ENCODE measurements at places on chromosomes 11 and 22.

DNA sequence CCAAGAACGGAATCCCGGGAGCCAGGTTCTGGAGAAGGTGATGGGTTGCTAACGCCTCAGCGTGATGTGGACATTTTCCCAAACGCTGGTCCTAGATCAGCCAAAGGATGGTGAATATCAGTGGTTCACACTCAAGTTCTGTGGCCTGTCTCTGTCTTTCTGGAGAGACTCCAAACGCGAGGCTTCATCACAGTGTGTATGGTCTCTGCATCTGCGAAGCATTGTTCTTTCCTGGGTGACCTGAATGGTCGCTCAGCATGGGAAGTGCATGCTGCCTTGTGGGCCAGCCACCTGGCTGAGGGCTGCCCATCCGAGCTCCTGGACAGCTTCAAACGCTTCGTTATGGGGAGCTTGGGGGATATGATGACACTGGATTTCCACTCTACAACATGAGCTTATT, 810.0 kb downstream of the TBC1D22A start:
- peaks cover 7% of the 10 kb centered on the region for H3K4me1 ChIP-seq
- H3K36me3 ChIP-seq = no peaks in the 10 kb centered on the region
- no peak overlapping the region for H3K27ac ChIP-seq
- no peak for DNase-seq
- H3K27me3 ChIP-seq = peaks cover 5% of the 10 kb centered on the region

- no peak overlapping the region for H3K27ac ChIP-seq
- H3K36me3 ChIP-seq = no peaks in the 10 kb centered on the region
- H3K4me3 ChIP-seq = no peak overlapping the region
Measured at GRCh38 chr11:58866788-58867187, 22.3 kb upstream of the GLYATL2 start.

- peaks cover 5% of the 10 kb centered on the region for H3K27me3 ChIP-seq
- no peaks in the 10 kb centered on the region for H3K4me1 ChIP-seq
- H3K27ac ChIP-seq = no peak overlapping the region
- H3K36me3 ChIP-seq = no peaks in the 10 kb centered on the region
- H3K4me3 ChIP-seq = no peak overlapping the region
Measured at GRCh38 chr22:36584666-36585065, 55.7 kb upstream of the EIF3D start.

DNA sequence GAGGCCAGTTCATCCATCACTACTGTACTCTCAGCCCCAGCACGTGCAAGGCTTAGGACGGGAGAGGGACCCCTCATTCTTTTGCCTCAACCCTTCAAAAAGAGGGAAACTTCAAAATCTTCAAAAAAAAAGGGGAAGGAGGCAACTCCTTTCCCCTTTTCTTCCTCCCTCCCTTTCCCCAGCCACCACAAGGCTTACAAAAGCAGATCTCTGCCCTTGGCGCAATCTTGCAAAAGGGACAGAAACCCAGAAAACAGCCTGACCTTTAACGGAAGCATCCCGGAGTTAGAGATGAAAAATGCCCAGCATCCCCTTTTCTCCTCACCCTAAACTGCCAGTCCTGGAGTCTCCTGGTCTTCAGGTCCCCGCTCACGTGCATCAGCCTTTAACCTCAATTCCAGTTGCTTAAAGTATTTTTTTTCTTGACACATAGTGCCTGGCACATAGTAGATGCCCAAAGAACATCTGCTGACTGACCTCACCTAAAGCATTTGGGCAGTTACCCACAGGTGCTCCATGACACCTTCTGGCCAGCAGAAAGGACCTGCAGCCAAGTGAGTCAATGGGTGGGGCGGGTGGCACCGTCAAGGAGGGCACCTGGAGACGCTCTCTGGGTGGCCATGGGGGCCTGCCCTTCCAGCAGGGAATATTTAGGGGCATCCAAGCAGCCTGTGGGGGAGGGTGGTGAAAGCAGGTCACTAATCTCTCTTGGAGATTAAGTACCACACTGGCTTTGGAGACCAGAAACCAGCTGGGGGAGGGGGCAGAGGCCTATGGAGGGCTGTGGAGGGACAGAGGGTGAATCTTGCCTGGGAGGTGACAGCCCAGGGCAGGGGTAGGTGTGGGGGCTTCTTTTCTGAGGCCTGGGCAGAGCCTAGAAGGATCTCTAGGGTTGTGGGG, 16.3 kb downstream of the NECTIN1 start:
- H3K27ac ChIP-seq = no peak overlapping the region
- H3K27me3 ChIP-seq = no peaks in the 10 kb centered on the region
- no peak for DNase-seq
- no peak overlapping the region for H3K4me3 ChIP-seq
- H3K4me1 ChIP-seq = peaks cover 2% of the 10 kb centered on the region

- no peak overlapping the region for H3K27ac ChIP-seq
- no peaks in the 10 kb centered on the region for H3K4me1 ChIP-seq
- H3K36me3 ChIP-seq = no peaks in the 10 kb centered on the region
- H3K4me3 ChIP-seq = peak overlapping the region; percentile 60
- DNase-seq = no peak
Measured at GRCh38 chr11:65262776-65263175, 1.0 kb downstream of the POLA2 start.

DNA sequence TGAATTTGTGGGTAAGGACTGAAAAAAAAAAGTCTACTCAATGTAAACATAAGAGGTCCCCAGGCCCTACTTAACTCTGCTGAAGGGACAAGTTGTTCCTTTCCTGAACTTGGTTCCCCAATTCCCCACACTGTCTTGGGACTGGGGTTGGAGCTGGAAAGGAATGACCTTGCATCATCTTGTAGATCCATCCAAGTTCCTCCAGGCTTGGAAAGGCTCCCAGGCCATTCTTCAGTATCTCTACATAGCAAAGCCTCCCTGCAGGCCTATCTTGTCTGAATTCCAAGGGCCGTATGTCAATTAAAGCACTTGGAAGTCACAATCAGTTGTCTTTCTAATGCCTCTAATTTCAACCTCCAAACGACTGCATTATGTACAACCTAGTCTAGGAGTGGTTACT, 361.2 kb downstream of the TMEM135 start:
- no peaks in the 10 kb centered on the region for H3K27me3 ChIP-seq
- no peaks in the 10 kb centered on the region for H3K36me3 ChIP-seq
- no peaks in the 10 kb centered on the region for H3K4me1 ChIP-seq
- H3K27ac ChIP-seq = no peak overlapping the region

DNA sequence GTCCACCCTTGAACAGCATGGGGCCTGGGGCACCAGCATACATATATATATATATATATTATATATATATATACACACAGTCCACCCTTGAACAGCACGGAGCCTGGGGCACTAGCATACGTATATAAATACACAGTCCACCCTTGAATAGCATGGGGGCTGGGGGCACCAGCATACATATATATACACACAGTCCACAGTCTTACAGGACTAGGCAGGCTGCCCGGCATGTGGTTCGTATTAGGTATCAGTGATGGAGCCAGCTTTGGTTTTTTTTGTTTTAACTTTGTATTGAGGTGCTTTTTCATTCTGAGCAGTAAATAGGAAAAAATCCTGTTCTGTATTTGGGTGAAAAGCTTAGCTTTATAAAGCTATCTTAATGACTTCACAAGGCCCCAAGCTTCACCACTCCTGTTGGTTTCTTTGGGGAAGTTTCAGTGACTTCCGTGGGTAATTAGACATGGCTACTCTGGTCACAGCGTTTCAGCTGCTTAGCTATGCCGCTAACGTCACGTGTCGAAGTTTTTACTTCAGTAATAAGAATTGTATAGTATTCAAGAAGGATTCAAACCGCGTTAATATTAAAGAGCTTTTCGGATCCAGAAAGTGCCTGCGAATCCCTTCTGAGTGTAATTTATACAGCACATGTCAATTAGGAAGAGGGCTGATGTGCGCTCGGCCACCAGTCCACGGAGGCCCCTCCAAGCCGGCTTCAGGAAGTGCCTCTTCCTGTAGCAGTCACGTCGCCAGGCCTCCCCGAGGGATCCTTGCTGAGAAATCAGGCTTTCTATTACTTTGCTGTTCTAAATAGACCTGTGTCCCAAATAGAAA, 179.7 kb downstream of the TBC1D22A start:
- H3K27me3 ChIP-seq = no peaks in the 10 kb centered on the region
- H3K4me3 ChIP-seq = no peak overlapping the region
- H3K36me3 ChIP-seq = peaks cover 2% of the 10 kb centered on the region
- H3K4me1 ChIP-seq = peaks cover 9% of the 10 kb centered on the region

DNA sequence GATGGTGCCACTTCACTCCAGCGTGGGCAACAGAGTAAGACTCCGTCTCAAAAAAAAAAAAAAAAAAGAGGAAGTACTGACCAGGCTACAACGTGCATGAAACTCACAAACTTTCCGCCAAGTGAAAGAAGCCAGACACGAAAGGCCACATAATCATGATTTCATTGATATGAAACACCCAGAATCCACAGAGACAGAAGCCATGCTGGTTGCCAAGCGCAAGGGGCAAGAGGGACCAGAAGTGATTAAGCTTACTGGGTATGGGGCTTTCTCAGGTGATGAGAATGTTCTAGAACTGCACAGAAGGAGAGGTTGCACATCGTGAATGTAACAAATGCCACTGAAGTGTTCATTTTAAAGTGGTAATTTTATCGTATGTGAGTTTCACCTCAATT, 60.9 kb downstream of the CELSR1 start:
- no peaks in the 10 kb centered on the region for H3K27me3 ChIP-seq
- no peak overlapping the region for H3K27ac ChIP-seq
- H3K36me3 ChIP-seq = no peaks in the 10 kb centered on the region
- no peaks in the 10 kb centered on the region for H3K4me1 ChIP-seq

GRCh38 chr11:62360685-62361084, 23.4 kb downstream of the ASRGL1 start:
- H3K27ac ChIP-seq = no peak overlapping the region
- peaks cover 4% of the 10 kb centered on the region for H3K27me3 ChIP-seq
- no peaks in the 10 kb centered on the region for H3K4me1 ChIP-seq

DNA sequence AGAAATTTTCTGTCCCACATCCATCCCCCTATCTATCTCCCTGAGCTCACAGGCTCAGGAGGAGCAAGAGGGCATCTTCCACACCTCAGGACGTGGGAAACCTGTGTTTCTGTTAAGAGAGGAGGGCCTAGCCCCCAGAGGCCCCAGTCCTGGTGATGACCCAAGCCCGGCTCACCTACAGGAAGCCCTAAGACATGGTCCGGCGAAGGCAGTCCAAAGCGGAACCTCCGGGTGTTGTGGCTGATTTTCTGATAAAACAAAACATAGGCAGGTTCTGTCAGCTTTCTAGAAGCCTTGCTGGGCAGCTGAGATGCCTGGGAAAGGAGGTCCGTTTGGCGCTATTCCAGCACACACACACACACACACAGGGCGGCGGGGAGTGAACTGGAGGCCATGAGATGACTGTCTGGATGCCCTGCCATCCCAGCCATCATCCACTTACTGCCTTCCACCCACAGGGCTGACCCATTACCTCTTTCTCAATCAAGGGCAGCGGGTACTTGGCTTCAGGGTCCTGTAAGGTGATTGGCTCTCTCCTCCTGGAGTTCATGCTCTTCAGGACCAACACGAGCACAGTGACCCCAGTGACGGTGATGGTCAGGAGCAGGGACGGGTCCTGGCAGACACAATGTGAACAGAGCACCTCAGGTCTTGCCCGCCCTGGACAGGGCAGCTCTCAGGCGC, 882 bp downstream of the CYB5R2 start:
- peaks cover 4% of the 10 kb centered on the region for H3K27me3 ChIP-seq
- H3K4me3 ChIP-seq = no peak overlapping the region
- H3K27ac ChIP-seq = no peak overlapping the region
- DNase-seq = no peak
- peaks cover 7% of the 10 kb centered on the region for H3K4me1 ChIP-seq

- DNase-seq = no peak
- H3K36me3 ChIP-seq = no peaks in the 10 kb centered on the region
- no peak overlapping the region for H3K4me3 ChIP-seq
- H3K4me1 ChIP-seq = peaks cover 6% of the 10 kb centered on the region
Measured at GRCh38 chr11:16986434-16987204, 27.6 kb downstream of the PLEKHA7 start.

- H3K27ac ChIP-seq = no peak overlapping the region
- H3K4me1 ChIP-seq = no peaks in the 10 kb centered on the region
- H3K27me3 ChIP-seq = no peaks in the 10 kb centered on the region
- H3K36me3 ChIP-seq = no peaks in the 10 kb centered on the region
- DNase-seq = no peak
Measured at GRCh38 chr11:92717240-92717639, 252.2 kb upstream of the MTNR1B start.

DNA sequence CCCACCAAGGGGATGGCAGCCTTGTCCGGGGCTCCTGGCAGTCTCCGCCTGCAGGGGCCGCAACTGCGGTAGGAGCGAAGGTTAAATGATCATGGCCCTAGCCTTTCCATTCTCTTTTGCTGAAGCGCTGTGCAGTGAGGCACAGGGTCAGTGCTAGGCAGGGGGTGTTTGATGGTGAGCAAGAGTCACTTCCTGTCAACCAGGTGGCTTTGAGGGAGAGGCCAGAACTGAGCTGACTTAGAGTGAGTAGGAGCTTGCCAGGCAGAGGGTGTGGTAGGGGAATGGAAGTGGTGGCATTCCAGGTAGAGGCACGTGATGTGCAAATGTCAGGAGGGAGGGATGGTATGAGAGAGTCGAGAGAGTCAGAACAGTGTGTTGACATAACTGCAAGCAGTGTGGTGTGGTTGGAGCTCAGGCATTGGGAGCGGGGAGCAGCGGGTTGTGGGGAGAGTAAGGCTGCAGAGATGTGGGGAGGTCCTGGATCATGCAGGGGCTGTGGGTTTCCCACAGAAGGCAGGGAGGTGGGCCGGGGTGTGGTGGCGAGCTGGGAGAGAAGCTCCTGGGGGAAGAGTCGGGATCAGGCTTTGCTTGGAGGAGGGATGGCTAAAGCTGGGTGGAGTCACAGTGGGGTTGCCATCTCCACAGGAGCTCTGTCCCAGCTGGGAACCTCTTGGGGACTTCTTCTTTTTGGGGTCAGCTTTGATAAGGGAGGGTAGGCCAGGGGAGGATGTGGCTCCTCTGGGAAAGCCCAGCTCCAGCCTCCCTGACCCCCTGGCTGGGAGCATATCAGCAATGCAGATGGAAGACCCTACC, 33.3 kb downstream of the AMPD3 start:
- no peak overlapping the region for H3K27ac ChIP-seq
- no peak overlapping the region for H3K4me3 ChIP-seq
- H3K4me1 ChIP-seq = peaks cover 9% of the 10 kb centered on the region
- no peaks in the 10 kb centered on the region for H3K27me3 ChIP-seq
- no peaks in the 10 kb centered on the region for H3K36me3 ChIP-seq
- no peak for DNase-seq

GRCh38 chr11:128936606-128937251, 5.9 kb downstream of the TP53AIP1 start:
- peaks cover 11% of the 10 kb centered on the region for H3K4me1 ChIP-seq
- H3K27me3 ChIP-seq = no peaks in the 10 kb centered on the region
- no peaks in the 10 kb centered on the region for H3K36me3 ChIP-seq
- no peak overlapping the region for H3K27ac ChIP-seq

DNA sequence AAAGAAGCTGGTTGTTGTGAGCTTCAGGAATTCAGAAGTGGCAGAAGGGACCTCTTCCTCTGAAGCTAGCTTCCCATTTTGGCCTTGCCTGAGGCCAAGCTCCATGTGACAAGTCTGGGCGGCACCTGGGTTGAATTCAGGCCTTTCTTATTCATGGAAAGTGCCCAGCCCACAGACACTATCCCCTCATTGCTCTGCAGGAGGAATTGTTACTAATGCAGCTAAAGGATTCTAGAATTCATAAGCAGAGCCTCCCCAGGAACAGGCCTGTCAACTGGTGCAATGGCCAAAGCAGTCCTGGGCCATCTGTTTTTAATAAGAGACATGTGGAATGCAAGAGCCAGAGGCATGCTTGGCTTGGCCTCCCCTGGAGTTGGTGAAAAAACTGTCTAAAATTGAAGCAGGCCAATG, 71.4 kb downstream of the SLC1A2 start:
- no peaks in the 10 kb centered on the region for H3K27me3 ChIP-seq
- H3K27ac ChIP-seq = no peak overlapping the region
- no peaks in the 10 kb centered on the region for H3K36me3 ChIP-seq
- no peak overlapping the region for H3K4me3 ChIP-seq

Data from lung (tissue), 17 donors.